ENCODE measurements at places on chromosomes 3 and 15. TPM values are rescaled to one million over a fixed set of nuclear protein-coding genes. Genes with fewer than 3 reads are reported as not detected.

- H3K27ac ChIP-seq = no peak overlapping the region
- no peaks in the 10 kb centered on the region for H3K4me1 ChIP-seq
- no peak overlapping the region for H3K4me3 ChIP-seq
- H3K36me3 ChIP-seq = no peaks in the 10 kb centered on the region
- no peaks in the 10 kb centered on the region for H3K27me3 ChIP-seq
- no peak for DNase-seq
These were observed 37.1 kb downstream of the QTRT2 start for GRCh38 chr3:114093596-114093995.

GRCh38 chr15:55694652-55695150 lies 48.3 kb downstream of the PRTG start:
- H3K4me1 ChIP-seq = no peaks in the 10 kb centered on the region
- no peak for DNase-seq
- H3K27me3 ChIP-seq = no peaks in the 10 kb centered on the region
- no peaks in the 10 kb centered on the region for H3K36me3 ChIP-seq
- H3K4me3 ChIP-seq = no peak overlapping the region

DNA sequence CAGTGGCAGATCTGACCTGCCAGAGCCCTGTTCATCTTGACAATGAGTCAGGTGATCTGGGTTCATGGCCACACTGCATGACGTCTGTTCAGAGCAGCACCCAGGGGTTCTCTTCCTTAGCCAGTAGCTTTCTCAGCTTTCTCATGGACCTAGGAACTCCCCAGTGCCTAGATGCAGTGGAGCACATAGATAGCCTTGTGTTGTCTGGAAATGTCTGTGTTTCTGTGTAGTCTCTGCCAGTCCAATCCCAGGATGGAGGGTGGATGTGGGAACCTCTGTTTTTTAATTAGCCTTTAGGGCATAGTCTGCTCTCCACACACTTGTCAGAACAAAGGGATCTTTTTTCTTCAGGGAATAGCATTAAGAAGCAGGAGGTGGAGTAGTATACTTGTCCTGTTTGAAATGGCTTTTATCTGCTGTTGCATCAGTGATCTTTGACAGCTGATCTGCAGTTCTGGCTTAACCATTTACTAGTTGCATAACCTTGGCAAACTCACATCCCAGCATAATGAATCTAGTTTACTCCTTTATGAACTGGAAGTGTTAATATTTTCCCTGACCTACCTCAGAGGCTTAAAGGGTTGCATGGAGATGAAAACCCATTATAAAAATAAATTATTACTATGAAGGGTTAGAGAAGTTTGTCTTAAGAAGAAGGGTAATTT lies 16.1 kb upstream of the CACNA1D start:
- DNase-seq = no peak
- peak overlapping the region; percentile 23 for H3K27ac ChIP-seq
- H3K4me3 ChIP-seq = no peak overlapping the region
- no peaks in the 10 kb centered on the region for H3K36me3 ChIP-seq
- no peaks in the 10 kb centered on the region for H3K4me1 ChIP-seq

Gene CCDC39
- not detected for total RNA-seq

- H3K27me3 ChIP-seq = no peaks in the 10 kb centered on the region
- H3K27ac ChIP-seq = no peak overlapping the region
- no peak for DNase-seq
- H3K36me3 ChIP-seq = no peaks in the 10 kb centered on the region
These were observed 25.3 kb downstream of the MEF2A start for GRCh38 chr15:99590913-99591646.
